ELF-1 (cell line): ENCODE measurements at places on chromosomes 4 and X.
A peak's percentile ranks its signal among the peaks of the same experiment; 100 is the strongest.

GRCh38 chrX:71660562-71661416 is 6.6 kb upstream of the LOC101059915 start:
- DNase-seq = no peak

- no peak for DNase-seq
Measured at GRCh38 chrX:119240356-119240755, 4.3 kb downstream of the PGRMC1 start.

DNA sequence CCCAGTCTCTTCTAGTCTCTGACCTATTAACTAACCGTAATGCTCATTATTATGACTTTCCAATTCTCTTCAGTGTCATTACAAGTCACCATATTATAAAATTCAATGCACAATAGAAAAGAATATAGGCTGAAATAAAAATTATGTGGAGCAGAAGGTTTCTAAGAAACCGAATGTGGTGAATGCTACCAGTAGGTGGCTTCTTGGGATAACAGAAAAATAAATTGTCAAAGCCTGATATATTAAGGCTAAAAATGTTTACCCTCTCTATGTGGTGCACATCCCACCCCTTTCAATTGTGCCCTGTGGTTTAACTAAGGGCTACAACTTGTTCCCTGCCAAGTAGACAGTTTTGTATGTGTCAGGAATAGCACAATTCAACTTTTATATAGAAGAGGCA is 624.6 kb upstream of the TECRL start:
- no peak for DNase-seq

- no peak for DNase-seq
Measured at GRCh38 chr4:122623637-122624166, 2.8 kb upstream of the IL21 start.

- DNase-seq = no peak
Measured at GRCh38 chr4:110953898-110954297, 331.0 kb upstream of the PITX2 start.

GRCh38 chr4:2714061-2714770 is 41.9 kb downstream of the TNIP2 start:
- peak; percentile 36 for DNase-seq

GRCh38 chr4:37609626-37610025 is 76.5 kb downstream of the RELL1 start:
- DNase-seq = no peak
